Hematopoietic multipotent progenitor cell treated with erythropoietin and hydrocortisone succinate and interleukin-3 and kit ligand, for 15 days (in vitro differentiated cells): ENCODE measurements at places on chromosomes 5 and 9.

DNA sequence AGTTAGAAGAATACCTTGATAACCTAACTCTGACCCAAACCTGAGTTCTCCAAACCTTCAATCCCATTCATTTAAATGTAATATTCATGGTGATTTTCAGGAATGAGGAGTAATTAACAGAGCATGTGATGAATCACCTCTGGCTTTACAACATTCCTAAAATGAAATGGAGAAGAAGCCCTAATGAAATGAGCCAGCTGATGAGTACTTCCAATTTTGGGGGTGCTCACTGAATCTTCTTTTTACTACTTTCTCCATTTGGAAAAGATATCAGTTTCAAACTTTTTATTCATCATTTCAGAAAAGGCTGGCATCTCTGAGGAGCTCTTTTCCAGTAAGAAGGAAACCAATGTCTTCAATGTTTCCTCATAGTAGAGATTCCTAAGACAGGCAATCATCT lies 2.9 kb upstream of the SPINK5 start:
- no peak for DNase-seq

- no peak for DNase-seq
Observed at GRCh38 chr9:79912318-79913070, 340.7 kb downstream of the TLE4 start.

DNA sequence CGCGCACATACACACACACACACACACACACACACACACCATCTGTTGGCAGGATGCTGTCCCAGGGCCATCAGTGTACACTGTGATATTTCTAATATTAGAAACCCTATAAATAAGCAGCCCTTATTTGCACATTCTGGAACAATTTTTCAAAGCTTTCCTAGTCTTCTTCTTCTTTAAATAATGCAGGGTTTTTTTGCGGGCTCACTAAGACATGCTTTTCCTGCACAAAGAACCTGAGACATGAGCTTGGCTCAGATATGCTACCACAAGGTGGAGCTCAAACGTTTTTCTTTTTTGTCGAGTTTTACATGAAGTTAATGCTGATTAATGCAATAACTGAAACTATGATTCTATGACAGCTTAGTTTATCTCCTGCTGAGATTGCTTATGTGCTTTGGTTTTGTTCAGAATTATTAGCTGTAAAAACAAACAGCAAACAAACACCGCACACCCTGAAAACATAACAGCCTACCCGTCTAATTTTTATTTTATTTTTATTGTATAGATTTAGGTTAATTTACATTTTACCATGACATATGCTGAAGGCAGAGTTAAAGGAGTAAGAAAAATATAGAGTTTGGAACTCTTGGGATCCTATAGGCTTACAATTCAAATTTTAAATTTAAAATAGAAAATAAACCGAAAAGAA lies 95.8 kb downstream of the ALDH1A1 start:
- peak; percentile 5 for DNase-seq

- DNase-seq: no peak
Observed at GRCh38 chr9:105445203-105445881, 2.5 kb upstream of the FSD1L start.

DNA sequence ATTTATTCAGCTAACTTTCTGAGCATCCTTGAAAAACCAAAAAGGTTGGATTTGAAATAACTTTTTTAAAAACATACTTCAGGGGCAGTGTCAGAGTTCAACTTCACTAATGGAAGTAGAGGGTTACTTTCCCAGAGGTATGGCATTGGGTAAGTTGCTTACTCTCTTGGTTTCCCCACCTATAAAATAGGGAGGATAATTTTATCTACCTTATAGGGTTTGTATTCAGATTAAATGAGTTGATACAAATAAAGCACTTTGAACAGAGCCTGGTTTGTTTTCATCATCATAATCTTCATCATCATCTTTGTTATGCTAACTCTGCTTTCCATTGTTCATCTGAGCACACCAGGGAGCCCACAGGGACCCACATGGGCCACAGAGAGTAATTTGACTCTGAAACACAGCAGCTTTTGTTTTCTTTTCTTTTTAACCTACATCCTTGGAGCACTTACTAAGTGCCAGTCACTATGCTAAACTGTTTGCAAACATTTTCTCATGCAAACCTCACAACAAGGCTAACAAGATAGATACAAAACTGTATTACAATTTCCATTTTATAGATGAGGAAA lies 179.1 kb upstream of the SLC24A2 start:
- DNase-seq: no peak

- DNase-seq: no peak
Observed at GRCh38 chr5:50320131-50320749, 120.8 kb downstream of the EMB start.

DNA sequence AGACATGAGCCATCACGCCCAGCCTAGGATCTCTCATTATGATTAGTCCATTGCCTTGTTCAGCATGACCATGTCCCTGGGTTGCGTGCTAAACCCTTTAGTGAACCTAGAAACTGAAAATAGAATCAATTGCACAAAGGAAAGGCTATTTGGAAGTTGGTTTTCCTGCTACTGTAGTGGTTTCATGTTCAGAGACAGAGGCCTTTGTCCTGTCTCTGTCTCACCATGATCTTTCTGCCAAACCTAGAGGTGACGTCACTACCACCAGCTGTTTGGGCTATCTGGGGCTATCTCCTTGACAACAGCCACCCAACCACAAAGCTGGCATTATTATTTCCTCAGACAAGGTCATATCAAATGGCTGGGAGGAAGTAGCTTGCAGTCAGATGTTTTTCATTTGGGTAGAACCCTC lies 4.0 kb upstream of the CDK5RAP2 start:
- DNase-seq: peak; percentile 67

DNA sequence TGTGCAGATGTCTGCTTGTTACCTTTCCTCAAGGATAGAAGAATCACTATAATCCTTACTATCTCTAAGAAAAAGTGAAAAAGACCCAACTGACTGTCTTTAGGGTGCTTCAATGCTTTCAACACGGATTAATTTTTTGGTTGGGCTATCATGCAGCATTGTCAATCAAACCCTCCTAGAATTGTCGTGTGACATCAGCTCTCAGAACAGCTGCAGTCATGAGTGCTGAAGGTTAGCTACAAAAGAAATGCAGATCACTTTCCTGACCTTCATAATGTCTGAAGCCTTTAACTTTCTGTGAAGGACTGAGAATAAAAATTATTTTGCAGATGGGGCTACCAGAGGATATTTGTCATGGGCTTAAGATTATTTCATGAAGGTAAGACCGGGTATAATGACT lies 107.9 kb upstream of the EFNA5 start:
- DNase-seq: no peak

DNA sequence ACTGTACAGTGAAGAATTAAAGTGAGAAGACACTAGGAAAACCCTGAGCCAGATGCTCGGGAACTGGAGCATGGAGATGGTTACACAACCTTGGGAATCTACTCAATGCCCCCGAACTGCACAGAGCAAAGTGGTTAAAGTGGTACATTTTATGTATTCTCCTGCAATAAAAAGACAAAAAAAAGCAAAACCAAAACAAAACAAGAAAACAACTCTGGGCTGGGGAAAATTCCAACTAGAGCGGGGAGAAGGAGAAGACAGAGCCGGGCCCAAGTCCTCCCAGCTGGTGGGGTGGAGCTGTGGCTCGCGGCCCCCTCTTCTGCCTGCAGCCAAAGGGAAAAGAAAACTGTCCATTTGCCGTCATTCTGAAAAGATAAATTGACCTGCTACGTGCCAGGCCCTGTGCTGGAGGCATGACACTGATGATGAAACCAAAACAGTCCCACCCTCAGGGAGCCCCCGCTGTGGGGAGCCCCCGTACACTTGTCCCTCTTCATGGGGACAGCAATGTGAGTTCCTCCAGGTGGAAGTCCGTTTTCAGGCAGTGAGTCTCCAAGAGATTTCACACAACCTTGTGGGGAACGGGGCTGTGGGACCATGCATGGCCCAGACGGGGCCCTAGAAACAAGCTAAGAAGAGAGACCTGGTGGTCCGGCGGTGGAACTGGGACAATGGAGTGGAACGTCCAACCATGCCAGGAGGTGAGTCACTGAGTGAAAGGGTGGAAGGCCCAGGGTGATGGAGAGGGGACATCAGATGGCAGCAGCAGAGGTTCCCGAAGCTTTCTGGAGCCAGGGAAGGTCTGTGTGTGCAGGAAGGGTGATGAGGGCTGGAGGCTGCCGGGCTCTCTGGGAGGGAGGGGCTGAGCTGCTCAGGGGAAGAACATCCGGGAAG lies 114.8 kb upstream of the COL5A1 start:
- no peak for DNase-seq

DNA sequence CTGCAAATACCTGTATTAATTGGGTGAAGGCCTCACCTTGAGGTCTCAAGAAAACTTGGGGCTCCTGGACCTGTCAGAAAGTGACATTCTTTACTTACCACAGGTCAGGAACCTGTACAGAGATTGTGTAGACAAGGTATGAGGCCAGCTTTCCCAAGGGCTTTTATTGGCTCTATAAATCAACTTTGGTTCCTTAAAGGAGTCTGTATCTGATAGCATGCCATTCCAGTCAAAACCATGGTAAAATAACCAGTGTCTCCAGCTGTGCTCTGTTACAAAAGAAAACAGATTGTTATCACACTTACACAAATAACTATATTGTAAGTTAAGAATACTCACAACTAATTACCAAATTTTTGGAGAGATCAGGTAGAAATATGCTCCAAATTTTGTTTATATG lies 64.5 kb downstream of the COL15A1 start:
- DNase-seq: no peak

DNA sequence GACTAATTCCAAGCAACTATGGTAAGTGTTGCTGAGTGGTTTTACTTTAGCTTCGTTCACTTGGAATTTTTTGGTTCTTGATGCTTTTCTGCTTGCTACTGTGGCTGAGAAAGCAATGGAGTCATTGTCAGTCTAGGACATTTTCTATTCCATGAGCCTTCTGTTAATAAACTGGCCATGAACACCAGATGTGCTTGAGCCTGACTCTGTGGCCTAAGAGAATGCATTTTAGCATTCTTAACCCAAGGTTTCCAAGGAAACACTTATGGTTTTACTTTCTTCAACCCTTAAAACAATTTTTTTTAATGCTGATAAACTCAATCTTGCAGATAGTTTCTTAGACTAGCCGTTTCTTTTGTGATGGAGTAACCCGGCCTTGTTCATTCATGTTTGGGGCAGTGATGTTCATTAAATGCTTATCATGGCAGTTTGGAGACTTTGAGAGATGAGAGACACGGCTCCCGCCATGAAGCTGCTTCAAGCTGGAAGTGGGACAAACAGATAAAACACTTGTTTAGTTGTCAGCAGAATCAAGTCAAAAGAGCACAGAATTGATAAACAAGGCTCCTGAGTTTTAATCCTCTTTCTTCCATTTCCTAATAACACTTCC lies 42.4 kb downstream of the OSTF1 start:
- DNase-seq: no peak

- no peak for DNase-seq
Observed at GRCh38 chr5:1428107-1428506, 17.1 kb downstream of the SLC6A3 start.

DNA sequence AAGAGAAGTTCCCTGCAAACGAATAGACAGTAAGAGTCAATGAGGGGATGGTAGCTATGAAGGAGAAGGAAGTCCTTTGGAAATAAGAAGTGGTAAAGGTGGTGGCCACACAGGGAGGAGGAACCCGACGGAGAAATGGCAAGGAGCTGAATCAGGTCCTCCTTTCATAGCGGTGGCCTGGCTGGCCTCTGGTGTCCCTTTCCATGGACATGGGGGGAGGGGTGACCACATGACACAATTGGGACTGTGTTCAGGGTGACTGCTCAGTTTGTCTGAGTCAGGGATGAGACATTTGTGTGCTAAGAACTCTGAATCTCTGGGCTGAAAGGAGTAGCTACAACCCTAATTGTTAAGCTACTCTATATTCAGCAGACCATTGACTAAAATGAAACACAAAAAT lies 28.7 kb upstream of the TIMD4 start:
- DNase-seq: no peak

- no peak for DNase-seq
Observed at GRCh38 chr5:91129748-91130147, 253.4 kb downstream of the ARRDC3 start.

DNA sequence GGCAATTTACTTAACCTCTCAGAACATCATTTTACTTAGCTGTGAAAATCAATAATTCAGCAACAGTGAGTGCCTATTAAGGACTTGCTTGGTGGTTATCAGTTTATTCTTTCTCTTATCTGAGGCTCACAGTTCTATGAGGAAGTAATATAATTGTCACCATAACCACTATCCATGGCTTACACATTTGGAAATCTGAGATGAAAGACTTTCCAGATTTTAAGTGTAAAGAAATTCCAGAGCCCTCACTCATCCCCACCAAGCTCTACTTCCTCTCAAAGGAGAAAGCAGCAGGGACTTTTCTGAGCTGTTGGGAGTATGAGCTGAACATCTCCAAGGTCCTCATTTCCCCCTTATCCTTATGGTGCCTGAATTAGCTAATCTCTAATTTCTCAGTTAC lies 321.5 kb downstream of the FBXL7 start:
- DNase-seq: no peak

- no peak for DNase-seq
Observed at GRCh38 chr9:15244001-15244441, 63.0 kb downstream of the TTC39B start.
